ENCODE measurements at places on chromosomes 12 and 14.
A peak's percentile ranks its signal among the peaks of the same experiment; 100 is the strongest.

- no peak for DNase-seq
Measured at GRCh38 chr12:125064492-125064891, 743 bp upstream of the AACS start.

DNA sequence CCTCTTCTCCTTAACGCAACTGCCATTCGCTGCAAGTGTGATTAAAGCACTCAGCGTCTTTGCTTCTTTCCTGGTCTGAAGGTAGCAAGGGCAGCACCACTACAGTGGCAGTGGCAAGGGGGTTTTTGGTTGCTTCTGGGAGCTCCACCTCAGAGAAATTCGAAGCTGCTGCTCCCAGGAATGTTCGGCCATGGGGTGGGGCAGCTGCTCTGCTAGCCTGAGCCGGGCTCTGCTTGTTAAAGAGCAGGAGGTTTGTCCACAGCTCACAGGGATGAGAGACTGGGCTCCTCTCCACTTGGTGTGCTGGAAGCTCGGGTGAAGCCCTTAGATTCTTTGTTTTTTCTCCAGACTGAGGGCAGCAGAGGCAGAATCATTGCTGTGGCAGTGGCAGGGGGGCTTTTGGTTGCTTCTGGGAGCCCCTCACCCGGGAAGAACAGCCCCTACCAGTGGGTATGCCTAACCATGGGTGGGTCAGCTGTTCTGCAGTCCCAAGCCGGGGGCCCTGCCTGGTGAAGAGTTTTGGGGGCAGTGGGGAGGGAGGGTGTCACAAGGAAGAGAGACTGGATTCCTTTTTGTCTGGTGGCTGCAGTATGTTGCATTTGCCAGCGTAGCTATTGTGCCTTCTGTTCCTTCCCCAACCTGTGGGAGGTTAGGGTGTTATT lies 340.2 kb downstream of the AEBP2 start:
- DNase-seq = no peak

DNA sequence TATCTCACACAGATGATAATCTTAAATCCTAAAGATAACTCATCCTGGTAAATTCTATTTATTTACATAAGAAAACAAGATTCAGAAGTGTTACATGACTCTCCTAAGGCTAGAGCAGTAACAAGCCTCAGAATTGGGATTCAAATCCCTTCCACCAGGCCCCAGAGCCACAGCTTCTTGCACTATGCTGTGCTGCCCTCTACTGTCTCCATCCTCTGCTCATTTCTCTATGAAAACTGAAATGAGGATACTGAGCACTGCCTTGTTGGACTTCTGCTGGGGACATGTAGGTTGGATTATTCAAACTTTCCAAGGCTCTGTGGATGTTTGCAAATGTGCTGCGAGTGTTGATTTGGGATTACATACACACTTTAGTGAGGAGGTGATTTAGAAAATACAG lies 23.5 kb upstream of the C12orf50 start:
- DNase-seq = no peak

DNA sequence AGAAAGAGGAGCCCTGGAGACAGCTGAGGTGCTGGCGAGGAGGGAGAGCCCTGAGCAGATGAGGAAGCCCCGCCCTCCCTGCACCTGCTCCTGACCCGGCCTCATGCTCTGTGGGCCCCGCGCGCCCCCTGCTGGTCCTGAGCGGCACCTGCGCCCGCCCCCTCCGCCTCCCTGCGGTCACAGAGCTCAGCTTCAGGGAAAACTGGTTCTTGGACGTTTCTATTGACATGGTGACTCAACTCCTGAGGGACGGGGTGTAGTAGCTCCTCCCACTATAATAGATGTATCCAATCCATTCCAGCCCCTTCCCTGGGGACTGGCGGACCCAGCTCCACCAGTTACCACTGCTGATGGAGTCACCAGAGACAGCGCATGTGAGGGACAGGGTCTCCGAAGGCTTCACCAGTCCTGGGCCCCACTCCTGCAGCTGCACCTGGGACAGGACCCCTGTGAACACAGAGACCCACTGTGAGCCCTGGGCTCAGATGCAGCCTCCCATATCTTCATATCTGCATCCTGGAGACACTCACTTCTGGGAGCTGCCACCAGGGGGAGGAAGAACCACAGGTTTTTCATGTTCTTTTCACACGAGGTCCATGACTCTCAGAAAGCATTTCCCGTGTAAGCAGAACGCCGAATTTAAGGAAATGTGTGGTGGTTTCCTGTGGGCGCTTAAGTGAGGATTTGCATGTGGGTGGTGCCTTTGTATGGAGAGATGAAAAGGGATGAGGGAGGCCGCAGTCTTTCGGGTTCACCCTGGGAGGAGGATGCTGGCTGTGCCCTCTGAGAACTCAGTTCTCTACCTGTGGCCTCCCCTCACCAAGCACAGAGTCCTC lies 1346.4 kb downstream of the TMEM121 start:
- no peak for DNase-seq

- peak; percentile 66 for DNase-seq
Measured at GRCh38 chr14:54567224-54567638, 303 bp downstream of the SAMD4A start.

GRCh38 chr12:4984971-4985370 lies 58.7 kb upstream of the KCNA5 start:
- DNase-seq = no peak

DNA sequence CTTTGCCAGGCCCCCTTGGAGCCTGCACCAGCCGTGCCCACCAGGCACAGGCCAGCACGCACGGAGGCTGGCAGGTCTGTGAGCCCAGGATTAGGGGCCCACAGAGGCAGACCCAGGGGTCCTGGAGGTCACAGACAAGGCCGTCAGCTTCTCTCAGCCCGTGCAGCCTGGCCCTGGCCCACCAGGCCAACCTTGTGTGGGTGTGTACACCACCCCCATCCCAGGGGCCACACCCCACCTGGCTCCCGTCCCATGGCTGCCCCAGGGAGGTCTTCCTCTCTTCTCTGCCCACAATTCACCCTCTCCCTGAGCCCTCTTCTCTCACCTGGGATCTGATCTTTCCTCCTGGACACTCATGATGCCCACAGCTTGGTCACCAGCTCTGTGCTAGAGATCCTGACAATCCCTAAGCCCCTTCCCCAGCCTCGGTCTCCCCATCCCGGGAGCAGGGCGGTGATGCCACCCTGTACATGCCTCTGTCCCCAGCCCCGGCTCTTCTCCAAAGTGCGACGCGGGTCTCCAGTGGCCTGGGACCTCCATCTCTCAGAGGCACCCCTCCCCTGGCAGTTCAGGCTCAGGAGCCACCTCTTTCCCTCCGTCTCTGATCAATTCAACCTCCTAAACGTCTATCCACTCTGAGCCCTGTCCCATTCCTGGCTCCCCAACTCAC lies 31.1 kb upstream of the GPR132 start:
- DNase-seq = peak; percentile 63

GRCh38 chr12:74985986-74986319 lies 223.7 kb downstream of the KCNC2 start:
- peak; percentile 14 for DNase-seq

- no peak for DNase-seq
Measured at GRCh38 chr12:93737457-93738198, 60.5 kb downstream of the CRADD start.

- no peak for DNase-seq
Measured at GRCh38 chr12:70508178-70508577, 129.1 kb downstream of the PTPRB start.

DNA sequence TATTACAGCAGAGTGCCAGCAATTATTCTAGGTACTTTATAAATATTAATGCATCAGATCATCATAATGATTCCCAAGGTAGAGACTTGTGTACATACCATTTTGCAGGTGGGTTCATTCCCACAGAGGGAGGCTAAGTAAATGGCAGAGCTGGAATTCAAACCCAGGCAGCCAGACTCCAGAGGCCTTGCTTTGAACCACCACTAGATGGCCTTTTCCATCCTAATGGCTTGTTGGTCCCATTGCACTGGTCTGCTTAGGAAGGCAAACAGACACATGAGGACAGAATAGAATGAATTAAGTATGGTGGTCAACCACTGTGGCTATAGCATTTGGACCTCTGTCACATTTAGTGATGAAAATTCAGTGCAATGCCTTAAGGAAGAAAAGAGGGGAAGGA lies 158.7 kb downstream of the METTL25 start:
- no peak for DNase-seq

DNA sequence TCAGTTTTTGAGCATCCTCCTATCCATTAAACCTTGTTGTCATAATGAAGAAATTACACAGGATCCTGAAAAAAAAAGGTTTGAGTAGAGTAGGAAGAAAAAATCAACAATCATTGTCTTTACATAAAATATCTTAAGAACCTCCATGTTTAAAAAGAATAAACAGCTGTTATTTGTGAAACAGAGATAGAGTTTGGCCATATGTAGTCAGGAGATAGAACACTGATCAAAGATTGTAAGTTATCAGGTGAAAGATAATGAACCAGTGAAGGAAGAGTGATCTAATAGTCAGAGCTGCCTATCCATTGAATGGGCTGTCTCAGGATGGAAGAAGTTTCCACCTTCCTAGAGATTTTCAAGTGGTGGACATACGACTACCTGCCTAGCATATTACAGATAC lies 397.1 kb downstream of the SOX5 start:
- no peak for DNase-seq

DNA sequence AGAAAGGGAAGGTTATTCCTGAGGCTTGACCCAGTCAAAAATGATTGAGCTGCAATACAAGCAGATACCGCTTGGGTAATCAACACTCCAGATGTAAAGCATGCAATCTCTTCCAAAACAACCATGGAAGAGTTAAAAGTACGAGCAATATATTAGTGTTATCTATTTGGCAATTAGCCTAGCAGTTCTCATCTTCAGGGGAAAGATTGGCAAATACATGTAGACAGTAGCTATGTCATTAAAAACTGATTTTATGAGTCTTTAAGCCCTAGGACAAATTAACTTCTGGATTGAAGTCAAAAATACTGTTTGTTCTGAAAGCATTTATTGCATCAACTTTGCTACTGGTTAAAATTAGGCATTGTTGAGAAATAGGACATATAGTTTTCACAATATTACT lies 9.3 kb upstream of the GYS2 start:
- DNase-seq = no peak

- DNase-seq = no peak
Measured at GRCh38 chr12:90023207-90023900, 314.7 kb upstream of the ATP2B1 start.

DNA sequence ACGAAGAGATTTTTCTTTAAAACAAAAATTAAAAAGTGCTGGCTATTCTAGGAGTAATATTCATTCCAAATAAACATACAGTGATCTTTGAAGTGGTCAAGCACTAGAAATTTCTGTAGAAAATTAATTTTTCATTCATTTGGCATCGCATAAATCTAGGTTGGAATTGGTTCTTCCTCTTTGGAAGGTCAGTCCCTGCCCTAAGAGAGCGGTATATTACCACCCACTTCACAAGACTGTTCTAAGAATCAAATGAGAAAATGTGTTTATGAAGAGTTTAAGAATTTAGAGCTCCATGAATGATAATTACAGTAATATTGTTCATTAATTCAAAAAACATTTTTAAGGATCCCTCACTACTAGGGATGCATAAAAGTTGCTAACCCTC lies 444 bp upstream of the GEMIN2 start:
- no peak for DNase-seq

DNA sequence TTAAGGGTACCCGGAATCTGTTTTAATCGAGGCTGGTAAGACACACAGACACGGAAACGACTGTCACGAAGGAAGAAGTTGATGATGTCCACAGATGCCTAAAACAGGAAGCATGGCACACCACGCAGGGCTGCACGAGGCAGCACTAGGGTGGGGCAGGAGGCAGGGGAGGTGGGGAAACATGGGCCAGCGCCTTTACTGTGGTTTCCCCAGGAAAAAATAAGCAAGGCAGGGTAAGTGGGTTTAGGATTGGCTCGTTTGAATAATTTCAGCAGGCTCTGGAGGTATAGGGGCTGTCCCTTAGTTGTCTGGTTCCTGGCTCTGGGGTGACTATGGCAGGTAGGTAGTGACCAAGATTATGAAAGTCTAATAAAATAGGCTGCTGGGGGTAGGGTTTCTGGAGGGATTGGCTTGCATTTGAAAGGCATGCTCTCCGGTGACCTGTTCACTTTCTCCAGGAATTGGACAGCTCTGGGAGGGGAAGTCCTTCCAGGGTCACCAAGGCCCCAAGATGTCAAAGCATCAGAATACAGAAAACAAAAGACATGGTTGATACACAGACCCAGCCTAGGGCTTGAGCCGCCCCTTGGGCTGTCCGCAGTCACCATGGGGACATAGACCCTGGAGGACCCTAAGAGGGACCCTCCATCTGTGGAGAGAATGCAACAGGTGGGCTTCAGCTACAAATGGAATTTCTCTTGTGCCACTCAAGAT lies 35.3 kb downstream of the MAP1LC3B2 start:
- DNase-seq = no peak

- no peak for DNase-seq
Measured at GRCh38 chr12:68040450-68041075, 51.3 kb downstream of the IFNG-AS1 start.

DNA sequence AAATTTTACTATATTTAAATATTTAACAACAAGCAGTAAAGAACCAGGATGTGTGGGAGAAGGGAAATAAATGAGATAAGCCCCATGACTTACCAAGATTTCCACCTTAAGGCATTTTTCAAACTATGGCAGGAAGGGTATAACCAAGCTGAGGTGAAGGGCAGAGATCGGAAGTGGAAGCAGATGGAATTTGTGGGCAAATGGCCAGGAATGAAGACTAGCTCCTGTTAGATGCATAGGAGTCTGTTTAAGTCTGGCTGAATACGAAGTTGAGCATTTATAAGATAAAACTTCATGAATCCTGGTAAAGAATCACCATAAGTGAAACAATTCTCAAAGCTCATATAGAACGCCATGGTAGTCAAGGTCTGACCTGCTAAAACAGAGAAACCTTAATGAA lies 163.5 kb downstream of the DIO2 start:
- no peak for DNase-seq

- no peak for DNase-seq
Measured at GRCh38 chr12:6135071-6135470, 10.6 kb upstream of the VWF start.

DNA sequence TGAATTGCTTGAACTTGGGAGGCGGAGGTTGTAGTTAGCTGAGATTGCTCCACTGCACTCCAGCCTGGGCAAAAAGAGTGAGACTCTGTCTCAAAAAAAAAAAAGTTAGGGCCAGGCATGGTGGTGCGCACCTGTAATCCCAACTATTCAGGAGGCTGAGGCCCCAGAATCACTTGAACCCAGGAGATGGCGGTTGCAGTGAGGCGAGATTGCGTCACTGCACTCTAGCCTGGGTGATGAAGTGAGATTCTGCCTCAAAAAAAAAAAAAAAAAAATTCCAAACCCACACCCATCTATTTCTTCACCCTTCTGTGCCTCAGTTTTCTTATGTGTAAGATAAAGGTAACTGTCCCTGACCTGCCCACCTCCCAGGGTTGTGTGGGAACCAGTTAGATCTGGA lies 11.0 kb upstream of the MLXIP start:
- no peak for DNase-seq

DNA sequence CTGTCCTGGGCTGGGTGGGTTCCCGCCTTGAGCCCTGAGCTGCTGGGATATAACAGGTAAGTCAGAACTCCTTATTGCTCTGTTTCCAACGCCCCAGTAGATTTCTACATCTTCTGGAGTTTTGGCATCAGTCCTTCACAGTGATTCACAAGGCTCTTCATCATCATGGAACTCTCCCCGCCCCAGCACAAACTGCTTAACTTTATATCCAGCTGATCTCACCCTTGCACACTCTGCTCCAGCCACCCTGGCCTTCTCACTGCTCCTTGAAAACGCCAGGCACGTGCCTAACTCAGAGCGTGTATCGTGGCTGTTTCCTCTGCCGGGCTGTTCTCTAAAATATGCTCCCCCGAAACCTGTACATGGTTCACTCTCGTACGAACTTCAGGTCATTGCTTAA lies 264.9 kb downstream of the NOVA1 start:
- DNase-seq = no peak
